ENCODE measurements at places on chromosomes 5 and 9.
A peak's percentile ranks its signal among the peaks of the same experiment; 100 is the strongest.

- DNase-seq, result no peak
These were observed 53.2 kb upstream of the SNCAIP start for GRCh38 chr5:122258840-122259239.

- no peak for DNase-seq
These were observed 104.2 kb downstream of the MEF2C start for GRCh38 chr5:88778736-88779135.

- no peak for DNase-seq
These were observed 99.6 kb downstream of the BASP1 start for GRCh38 chr5:17316970-17317459.

DNA sequence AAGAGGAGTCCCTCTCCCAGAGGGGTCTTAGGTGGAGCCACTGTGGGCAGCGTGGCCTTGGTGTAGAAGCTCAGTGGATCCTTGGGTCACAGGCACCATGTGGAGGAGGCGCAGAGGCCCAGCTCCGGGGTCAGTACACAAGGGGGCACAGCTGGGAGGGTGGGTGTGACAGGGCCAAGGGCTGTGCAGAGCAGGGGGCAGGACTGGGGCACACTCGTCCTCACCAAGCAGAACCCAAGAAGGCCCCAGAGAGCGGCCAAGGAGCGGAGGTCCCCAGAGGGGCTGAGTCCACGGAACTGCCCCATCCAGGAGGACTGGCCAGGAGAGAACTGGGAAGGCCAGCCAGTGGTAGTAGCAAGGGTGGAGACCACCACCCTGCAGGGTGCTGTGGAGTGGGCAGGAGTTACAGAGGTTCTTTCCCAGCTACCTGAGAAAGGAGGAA lies 2.5 kb upstream of the LPCAT1 start:
- no peak for DNase-seq

- DNase-seq, result no peak
These were observed 54.7 kb downstream of the GADD45G start for GRCh38 chr9:89659473-89659872.

GRCh38 chr9:136521537-136521936 lies 24.3 kb downstream of the NOTCH1 start:
- no peak for DNase-seq

- DNase-seq, result no peak
These were observed 25.4 kb upstream of the GRXCR2 start for GRCh38 chr5:145898171-145898570.

GRCh38 chr9:116298249-116298648 lies 144.7 kb downstream of the PAPPA start:
- no peak for DNase-seq

- no peak for DNase-seq
These were observed 102.3 kb downstream of the ATP10B start for GRCh38 chr5:160749682-160750081.

GRCh38 chr5:134614450-134615085 lies 18.1 kb downstream of the SAR1B start:
- no peak for DNase-seq

DNA sequence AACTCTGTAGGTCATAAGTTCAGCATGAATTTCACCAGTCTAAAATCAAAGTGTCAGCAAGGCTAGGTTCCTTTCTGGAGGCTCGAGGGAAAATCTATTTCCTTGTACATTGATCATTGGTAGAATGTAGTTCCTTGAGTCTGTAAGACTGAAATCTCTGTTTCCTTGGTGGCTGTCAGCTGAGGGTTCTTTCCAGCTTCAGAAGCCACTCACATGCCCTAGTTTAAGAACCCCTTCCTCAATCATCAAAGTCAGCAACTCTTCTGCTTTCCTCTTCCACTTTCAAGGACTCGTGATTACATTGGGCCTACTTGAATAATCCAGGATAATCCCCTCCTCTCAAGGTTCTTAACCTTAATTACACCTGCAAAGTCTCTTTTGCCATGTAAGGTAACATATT lies 4.9 kb upstream of the SCAMP1 start:
- no peak for DNase-seq

DNA sequence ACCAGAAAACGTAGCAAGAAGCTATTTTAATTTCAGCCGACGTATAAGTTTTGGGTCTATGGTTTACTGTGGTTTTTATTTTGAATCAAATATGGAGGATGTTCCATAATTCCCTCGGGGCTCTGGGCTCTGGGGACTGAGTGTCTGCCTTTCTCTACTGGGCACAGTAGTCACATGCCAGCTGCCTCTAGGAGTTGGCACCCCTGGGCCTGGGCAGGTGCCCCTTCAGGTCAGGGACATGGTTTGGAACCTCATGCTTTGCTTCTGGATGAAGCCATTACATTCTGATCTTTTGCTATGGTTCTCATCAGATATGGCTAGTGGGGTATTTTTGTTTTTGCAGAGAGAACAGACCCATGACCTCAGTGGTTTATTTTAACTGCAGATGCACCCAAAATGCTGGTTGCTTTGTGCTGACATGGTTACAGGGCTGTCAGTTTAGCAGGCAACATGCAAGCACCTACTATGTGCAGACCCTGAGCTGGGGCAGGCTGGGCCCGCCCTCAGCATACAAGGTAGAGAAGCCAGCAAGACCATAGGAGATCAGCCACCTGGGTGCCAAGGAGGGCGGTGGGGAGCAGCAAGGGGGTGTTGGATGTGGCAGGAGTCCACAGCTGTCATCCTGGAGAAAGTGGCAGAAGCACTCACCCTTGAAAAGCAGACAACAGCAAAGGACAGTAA lies 54.5 kb upstream of the PSD2 start:
- no peak for DNase-seq

DNA sequence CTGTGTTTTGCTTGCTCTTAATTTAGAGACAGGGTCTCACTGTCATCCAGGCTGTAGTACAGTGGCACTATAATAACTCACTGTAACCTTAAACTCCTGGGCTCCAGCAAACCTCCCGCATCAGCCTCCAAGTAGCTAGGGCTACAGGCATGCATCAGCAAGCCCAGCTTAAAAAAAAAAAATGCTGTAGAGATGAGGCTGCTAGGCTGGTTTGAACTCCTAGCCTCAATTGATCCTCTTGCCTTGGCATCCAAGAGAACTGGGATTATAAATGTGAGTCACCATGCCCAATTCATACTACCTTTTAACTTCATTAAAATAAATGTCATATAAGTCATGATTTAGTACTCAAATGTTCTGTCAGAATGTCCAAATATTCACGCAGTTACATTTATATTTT lies 2195.7 kb upstream of the C9orf72 start:
- DNase-seq, result no peak

DNA sequence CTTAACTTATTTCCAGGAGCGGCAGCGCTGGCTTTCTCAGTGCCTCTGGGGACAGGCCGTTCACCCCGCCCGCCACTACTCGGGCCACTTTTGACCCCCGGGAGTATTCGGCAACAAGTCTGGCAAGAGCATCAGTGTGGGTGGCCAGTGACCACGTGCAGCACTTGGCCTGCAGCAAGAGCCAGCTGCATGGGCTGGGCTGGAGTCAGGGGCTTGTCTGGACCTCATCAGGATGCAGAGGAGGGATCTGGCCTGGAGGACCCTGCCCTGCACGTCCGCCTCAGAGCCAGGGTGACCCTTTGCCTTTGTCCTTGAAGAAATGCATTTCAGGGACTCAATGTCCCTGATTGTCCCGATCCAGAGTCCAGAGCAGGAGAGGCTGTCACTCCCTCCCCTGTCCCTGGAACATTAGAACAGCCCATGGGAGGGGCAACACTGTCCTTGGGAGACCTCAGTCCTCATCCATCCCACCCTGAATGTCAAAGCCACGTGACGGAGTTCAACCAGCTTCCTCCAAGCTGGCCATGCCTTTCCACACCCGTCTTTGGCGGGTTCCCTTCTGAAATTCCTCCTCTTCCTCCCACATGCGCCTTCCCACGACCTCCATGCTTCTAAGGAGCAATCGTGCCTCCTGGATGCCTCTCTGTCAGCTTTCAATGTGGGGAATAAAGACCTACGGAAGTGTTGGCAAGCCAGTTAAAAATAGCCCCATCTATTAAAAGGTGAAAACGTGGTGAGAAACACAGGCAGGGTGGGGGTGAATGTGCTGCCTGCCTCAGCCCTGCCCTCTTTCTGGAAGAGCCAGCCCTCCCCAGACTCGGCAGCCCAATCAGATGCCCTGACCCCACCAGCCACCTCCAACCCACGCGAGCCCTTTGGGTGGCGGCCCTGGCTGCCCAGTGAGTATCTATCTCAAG lies 99.0 kb downstream of the OLFM1 start:
- DNase-seq, result no peak

DNA sequence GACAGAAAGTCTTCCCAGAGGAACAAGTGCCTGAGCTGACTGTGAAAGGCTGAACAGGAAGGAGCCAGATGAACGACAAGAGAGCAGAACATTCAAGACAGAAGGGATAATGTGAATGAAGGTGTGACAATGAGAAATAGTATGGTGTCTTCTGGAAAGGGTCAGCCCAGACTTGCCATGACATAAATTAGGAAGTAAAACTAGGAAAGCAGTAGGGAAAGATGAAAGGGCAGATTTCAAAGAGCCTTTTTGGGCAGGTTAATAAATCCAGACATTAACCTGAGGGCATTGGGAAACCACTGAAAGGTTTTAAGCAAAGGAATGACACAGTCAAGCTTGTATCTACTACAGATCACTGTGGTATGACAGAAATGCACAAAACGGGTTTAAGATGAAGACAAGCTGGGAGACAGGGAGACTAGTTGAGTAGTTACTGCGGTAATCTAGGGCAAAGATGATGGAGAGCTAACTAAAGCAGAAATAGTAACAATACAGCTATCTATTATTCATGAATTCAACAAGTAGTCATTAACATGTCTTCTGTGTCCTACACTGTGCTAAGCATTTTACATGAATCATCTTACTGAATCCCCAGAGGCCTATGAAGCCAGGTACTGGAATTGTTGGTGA lies 580.9 kb upstream of the WWC1 start:
- DNase-seq, result no peak

DNA sequence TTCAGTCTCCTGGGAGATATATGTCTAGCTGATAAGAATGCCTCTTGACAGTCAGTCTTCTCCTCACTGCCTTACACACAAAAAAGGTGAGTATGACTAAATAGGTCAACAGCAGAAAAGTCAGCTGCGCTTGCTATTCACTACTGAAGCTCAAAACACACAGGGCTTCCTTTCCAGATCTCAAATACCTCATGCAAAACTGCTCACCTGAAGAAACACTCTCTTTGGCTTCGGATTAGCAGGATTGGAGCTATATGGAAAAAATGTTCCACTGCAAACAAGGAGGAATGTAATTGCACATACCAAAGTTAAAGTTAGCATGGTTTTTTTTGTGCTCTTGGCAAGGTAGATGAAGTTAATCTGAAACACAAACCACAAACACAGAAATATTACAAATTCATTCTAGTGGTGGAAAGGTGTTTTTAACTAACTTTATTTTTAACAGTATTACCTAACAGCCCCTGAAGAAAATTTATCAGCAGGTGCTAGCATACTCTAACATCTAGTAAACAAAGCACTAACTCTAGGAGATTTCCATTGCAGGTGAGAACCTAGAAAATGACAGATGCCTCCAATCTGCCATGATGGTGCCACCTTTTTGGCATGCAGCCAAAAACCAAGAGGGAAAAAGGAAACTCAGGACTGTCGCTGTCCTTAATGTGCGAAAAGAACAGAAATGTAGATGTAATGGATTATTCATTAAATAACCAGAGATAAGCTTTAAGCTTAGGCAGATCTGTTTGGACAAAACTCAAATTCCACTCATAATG lies 31.8 kb downstream of the ERMP1 start:
- DNase-seq, result no peak

DNA sequence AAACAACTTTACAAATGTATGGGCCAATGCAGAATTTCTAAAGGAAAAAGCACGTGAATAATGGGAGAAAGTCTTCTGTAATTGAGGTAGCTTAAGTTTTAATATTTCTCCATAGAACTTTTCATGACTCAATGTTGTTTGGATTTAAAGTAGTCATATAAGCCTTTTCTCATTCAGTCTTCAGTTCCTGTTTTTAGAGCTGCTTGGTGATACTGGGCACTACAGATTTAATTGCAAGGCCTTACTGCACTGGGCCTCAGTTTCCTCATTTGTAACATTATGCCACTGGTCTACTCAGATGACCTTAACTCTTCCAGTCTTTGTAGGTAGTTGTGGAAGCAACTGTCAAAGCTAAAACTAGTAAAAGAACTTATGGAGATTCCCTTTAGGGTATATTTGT lies 60.4 kb downstream of the WDR41 start:
- DNase-seq, result no peak

DNA sequence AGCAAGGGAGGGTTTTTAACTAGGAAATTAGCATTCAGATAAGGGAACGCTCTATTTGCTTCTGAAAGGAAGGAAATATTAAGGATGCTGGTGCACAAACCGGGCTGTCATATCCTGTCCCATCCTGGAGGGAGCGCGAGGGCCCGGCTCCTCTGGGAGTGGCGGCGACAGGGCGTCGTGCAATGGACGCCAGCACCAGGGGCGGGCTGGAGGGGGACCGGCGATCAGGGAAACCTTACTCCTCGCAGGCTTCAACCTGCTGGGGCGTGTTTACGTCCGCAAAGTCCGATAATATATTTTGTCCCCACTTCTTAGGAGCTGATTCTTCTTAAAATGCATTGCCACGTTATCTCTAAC lies 197.1 kb upstream of the TBCA start:
- DNase-seq, result no peak

DNA sequence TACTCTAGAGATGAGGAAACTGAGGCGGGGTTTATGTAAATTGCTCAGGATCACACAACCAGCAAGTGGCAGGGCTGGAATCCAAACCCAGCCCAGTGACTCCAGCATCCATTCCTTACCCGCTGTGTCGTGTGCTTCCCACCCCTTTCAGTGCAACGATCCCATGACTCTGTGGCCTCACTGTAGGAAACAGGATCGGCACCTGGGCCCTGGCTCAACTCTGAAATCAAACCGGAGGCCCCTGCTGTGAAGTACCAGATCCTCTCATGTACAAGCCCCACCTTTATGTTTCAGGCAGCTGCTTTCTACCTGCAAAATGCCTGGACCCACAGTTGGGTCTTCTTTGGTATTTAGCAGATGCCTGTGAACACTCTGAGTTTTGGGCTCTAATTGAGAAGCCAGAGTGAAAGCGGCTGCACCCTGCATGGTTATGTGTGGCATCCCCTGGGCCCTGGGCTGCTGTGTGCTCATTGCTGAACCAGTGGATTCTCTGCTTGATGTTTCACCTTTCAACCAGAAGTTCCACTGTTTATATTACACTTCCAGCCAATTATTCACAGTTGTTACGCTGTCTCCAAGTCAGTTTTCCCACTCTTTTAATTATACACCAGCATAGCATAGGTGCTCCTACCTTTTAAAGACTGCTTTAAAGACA lies 36.7 kb downstream of the ABLIM3 start:
- DNase-seq, result no peak

GRCh38 chr9:38689678-38690077 lies 30.3 kb downstream of the FAM240B start:
- peak; percentile 36 for DNase-seq

Measured in amygdala (tissue), 56 donors.